ENCODE measurements at places on chromosomes 4 and X.

DNA sequence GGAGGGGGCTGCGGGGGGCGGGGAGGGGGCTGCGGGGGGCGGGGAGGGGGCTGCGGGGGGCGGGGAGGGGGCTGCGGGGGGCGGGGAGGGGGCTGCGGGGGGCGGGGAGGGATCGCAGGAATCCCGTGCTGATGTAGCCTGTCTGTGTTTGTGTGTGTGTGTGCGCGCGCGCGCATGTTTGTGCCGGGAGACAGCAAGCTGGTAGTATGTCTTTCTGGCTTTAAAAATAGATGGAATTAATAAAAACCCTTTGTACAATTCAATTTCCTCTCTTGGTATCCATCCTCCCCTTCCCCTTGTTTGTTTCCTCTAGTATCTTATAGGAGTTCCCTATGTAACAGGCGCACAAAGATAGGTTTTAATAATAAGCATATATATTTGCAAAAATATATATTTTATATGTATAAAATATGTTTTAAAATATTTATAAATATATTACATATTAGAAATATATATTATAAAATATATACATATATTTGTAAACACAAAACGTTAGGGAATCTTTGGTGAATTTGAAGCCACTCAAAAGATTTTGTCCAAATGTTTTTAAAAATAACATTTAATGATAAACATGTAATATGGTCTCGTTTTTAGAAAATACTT lies 782 bp downstream of the ARHGAP24 start:
- DNase-seq, result no peak

DNA sequence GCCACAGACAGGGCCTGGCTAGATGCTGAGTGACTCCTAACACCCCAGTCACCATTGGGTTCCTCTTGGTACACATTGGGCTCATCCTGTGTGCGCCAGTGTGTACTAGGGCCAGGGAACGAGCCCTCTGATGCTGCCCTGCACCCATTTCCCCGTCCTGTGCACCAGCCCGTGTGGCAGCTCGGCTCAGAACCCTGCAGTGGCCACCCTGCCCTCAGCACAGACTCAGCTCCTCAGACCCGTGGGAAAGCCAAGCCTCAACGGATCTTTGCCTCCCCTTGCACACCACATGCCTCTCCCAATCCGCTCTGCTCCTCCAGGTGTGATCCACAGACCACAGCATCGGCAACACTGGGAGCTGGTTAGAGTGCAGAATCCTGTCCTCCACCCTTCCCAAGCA lies 38.6 kb downstream of the EVC start:
- no peak for DNase-seq

- DNase-seq, result peak; percentile 31
Measured at GRCh38 chr4:105709081-105709450, 482 bp downstream of the GSTCD start.

- no peak for DNase-seq
Measured at GRCh38 chr4:3607690-3608552, 75.7 kb upstream of the LRPAP1 start.

- DNase-seq, result no peak
Measured at GRCh38 chr4:145545538-145546174, 64.0 kb downstream of the SMAD1 start.

GRCh38 chrX:115525486-115525885 lies 35.5 kb upstream of the PLS3 start:
- no peak for DNase-seq

GRCh38 chrX:68086709-68087108 lies 346.6 kb downstream of the OPHN1 start:
- DNase-seq, result no peak

GRCh38 chr4:10740891-10741620 lies 56.5 kb upstream of the CLNK start:
- DNase-seq, result no peak

- peak; percentile 14 for DNase-seq
Measured at GRCh38 chr4:87108142-87108546, 112.3 kb downstream of the KLHL8 start.

GRCh38 chrX:82742351-82742750 lies 765.7 kb upstream of the POU3F4 start:
- no peak for DNase-seq
